Stimulated activated CD4-positive, alpha-beta T cell treated with anti-CD3 and anti-CD28 coated beads, Interleukin-15, amount 100 ng/mL, for 1 hour (primary cell): ENCODE measurements at places on chromosomes 2 and 18.

DNA sequence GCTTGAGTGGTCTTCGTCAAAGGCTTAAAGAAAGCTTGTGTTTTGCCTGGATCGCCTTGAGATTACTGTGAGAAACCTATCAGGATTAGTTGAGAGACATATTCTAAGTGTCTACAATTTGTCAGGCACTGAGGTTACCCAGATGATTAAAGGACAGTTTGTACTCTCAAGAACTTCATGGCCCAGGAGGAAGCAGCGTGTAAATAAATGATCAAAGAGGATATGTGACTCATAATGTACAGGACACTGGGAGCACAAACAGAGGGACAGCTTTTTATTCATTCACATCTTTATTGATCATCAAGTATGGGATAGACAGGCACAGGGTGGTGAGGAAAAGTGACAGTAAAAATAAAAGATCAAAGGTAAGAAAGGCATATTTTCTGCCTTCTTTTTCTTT, 152.6 kb upstream of the FSHR start:
- DNase-seq: no peak

- DNase-seq: no peak
Observed at GRCh38 chr2:74406035-74406434, 15.4 kb downstream of the C2orf81 start.

- no peak for DNase-seq
Observed at GRCh38 chr2:107006836-107007235, 120.9 kb upstream of the ST6GAL2 start.

DNA sequence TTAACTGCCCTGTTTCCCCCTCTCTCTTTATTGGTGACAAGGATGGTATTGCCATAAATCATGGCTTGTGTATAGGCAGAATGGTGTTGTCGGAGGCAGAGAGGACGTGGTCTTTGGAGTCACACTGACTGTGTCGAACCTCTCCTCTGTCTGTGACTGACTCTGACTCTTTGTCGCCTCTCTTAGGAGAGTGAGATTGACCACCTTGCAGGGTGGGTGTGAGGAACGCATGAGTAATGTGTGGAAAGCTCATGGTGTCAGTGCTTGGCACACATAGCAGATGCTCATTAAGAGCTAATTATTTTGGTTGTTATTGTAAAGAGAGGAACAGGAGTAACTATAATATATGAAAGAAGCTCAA, 145.6 kb downstream of the TTC27 start:
- no peak for DNase-seq
